ENCODE measurements at places on chromosomes 11 and 22.
A peak's percentile ranks its signal among the peaks of the same experiment; 100 is the strongest.

- no peak for DNase-seq
These were observed 1.4 kb downstream of the SLC25A22 start for GRCh38 chr11:796565-797295.

DNA sequence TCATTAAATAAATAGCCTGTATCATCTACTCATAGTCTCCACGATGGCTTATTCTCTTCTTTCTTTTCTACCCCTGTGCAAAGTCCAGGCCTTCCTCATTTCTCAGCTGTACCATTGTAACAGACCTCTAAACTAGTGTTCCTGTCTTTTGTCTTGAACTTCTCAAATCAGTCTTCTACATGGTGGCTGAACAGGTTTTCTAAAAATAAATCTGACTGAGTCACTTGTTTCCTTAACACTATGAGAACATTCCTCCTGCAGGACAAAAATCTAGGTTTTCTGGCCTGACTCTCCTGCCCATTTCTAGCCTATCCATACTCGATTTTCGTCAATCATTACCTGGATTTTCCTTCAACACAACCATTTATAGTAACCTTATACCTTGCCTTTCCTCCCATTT, 1080.8 kb upstream of the TENM4 start:
- no peak for DNase-seq

DNA sequence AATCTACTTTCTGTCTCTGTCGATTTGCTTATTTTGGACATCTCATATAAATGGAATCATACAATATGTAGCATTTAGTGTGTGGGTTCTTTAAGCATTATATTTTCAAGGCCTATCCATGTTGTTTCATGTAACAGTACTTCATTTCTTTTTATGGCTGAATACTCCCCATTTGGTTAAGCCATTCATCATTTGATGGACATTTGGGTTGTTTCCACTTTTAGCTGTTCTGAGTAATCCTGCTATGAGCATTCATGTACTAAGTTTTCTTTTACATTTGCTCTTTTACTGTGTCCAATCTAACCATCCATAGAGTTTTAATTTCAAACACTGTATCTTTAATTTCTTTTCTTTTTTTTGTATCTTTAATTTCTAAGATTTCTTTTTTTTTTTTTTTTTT, 55.6 kb upstream of the SPTBN2 start:
- no peak for DNase-seq

- DNase-seq = peak; percentile 21
These were observed 69.1 kb downstream of the CTTN start for GRCh38 chr11:70467201-70468085.

DNA sequence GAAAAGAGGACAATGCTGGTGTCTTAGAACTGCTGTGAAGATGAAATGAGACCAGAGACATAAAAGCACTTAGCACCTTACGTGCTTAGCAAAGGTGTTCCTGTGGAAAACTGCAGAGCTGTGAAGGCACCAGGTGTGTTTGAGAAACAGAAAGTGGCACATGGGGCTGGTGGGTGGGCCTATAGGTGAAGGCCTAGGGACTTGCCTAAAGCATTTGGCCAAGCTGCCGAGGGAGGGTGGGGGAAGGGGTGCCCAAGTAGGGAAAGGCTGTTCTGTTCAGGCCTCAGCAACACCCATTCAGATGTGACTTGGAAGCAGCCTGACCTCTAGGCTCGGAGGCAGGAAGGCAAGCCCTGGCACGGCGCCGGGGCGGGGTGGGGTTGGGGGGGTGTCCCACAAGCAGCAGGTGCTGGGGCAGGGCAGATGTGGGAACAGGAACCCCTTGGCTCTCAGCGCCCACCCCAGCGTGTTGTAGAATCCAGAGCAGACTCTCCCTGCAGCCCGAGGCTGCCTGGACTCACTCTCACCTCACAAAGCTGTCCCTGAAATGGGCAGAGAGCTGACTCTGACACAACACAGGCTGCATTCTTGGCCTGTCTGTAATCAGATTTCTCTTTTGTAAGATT, 366.7 kb upstream of the NARS2 start:
- DNase-seq = no peak

GRCh38 chr11:65778901-65779668, 1.7 kb downstream of the AP5B1 start:
- no peak for DNase-seq

GRCh38 chr22:28112548-28113043, 193.5 kb upstream of the PITPNB start:
- no peak for DNase-seq

GRCh38 chr11:19218216-19218615, 16.4 kb upstream of the CSRP3 start:
- DNase-seq = no peak

DNA sequence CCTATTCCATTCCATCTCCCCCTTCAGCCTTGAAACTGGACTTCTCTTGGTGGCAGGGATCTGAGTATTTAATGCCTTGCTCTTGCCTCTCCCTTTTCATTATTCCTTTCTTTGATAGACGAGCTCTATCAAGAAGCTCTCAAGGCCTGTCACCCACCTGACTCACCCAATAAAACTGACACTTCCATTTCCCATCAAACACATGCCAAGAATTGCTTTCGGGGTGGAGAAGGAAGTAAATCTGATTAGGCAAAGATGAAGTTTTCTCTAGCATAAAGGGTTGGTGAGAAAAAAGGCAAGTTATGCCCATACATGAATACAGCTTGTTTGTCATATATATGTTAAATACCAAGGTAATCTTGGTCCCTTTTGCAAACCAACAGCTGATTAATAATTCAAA, 34.9 kb upstream of the MYEOV start:
- DNase-seq = no peak

DNA sequence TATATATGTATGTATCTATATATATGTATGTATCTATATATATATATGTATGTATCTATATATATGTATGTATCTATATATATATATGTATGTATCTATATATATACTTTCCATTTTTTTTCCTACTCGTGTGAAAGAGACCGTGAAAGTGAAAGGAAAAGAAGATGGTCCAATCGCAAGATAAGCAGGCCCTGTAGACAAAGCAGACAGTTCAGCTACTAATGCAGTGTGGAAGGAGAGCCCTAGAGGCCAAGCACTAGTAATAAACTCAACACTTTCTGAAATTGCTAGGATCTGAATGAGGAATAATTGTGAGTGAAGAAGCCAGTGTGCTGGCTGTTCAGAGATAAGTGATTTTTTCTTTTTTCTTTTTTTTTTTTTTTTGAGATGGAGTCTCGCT, 47.2 kb downstream of the MCHR1 start:
- no peak for DNase-seq

DNA sequence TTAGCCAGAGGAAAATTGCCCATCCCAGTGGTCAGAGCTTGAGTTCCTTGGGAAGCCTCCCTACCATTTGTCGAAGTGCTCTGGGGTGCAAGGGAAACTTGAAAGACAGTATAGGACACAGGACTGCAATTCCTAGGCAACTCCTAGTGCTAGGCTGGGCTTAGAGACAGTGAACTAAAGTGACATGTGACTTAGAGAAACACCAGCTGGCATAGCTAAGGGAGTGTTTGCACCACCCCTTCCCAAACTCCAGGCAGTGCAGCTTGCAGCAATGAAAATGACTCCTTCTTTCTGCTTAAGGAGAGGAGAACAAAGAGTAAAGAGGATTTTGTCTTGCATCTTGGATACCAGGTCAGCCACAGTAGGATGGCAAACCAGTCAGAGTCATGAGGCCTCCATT, 388.0 kb downstream of the DYNC2H1 start:
- DNase-seq = no peak

DNA sequence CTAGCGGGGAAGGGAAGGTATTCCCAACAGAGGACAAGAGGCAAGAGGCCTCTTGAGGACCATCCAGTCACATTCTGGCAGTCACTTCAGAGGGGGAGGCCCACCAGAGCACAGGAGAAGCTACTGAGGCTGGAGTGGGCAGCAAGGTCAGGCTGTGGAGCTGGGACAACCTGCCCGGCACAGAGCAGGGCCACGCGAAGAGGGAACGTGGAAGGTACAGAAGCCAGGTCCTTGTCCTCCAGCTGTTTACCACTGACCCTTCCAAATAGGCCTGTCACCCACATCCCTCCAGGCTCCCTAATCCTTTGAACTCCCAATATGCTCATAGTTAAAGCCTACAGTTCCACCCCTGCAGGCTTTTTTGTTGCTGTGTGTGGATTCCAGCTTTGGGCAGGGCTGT, 76.9 kb downstream of the IGLL1 start:
- DNase-seq = no peak

GRCh38 chr22:29816980-29817379, 21.1 kb downstream of the ASCC2 start:
- no peak for DNase-seq

DNA sequence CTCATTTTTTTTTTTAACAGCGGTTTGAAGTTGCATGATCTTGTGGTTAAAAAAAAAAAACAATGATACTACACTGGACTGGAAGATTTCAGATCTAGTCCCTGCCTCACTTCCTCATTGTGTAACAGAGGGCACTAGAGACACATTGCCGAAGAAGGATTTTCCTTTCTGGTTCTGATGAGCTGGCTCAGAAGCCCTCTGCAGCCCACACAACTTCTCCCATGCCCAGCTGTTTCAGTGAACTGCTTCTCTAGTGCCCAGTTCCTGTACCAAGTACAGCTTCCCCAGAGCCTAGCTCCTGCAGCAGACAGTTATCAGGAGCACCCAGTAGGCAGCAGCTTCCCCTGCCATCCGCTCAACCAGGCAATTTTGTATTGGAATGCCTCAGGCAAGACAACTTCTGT, 29.5 kb upstream of the ANO5 start:
- DNase-seq = no peak

- DNase-seq = no peak
These were observed 15.3 kb downstream of the POU2AF2 start for GRCh38 chr11:111260811-111261210.

- DNase-seq = no peak
These were observed 69.1 kb upstream of the ADORA2A start for GRCh38 chr22:24358105-24358836.

GRCh38 chr22:42608823-42609361, 5.8 kb downstream of the POLDIP3 start:
- DNase-seq = no peak

- DNase-seq = no peak
These were observed 18.6 kb upstream of the MCHR1 start for GRCh38 chr22:40660730-40661129.

DNA sequence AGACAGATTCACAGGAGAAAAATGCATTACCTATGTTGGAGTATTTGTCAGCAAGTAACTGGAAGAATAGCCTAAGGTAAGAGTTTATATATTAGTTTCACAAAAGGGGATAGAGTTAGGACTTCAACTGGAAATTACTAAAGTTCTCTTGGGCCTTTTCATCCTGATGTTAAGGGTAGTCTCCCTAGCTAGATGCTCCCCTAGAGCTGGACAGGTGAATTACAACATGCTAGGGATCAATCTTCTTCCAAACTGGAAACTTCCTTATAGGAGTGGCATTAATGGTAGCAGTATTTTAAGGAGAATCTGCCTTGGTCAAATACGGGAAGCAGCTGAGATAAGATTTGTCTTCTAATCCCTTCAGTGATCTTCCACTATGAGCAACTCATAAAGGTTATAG, 632.8 kb upstream of the RAG2 start:
- no peak for DNase-seq

DNA sequence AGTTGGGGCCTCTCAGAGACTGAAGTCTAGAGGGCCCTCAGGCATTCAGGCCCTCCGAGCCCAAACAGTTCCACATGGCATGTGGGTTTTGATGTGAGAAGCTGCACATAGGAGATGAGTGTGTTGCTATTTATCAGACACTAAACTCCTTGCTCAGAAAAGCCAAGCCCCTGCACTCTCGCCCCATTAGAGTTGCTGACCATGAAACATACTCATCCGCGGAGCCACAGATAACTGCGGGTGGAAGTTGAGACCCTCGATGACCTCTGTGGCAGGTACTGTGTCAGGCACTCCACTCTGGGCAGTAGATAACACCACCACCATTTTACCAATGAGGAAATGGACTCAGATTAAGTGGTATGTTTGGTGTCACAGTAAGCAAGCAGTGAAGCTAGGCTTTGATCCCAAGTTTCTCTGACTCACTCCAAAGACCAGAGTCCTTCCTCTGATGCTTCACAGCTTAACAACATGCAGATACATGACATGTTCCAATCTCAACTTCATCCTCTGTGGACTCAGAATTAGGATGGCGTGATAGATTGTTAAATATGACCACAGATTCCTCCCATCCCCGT, 202.1 kb downstream of the ADAMTS15 start:
- no peak for DNase-seq

GRCh38 chr11:108196901-108197300, 25.5 kb downstream of the NPAT start:
- no peak for DNase-seq

DNA sequence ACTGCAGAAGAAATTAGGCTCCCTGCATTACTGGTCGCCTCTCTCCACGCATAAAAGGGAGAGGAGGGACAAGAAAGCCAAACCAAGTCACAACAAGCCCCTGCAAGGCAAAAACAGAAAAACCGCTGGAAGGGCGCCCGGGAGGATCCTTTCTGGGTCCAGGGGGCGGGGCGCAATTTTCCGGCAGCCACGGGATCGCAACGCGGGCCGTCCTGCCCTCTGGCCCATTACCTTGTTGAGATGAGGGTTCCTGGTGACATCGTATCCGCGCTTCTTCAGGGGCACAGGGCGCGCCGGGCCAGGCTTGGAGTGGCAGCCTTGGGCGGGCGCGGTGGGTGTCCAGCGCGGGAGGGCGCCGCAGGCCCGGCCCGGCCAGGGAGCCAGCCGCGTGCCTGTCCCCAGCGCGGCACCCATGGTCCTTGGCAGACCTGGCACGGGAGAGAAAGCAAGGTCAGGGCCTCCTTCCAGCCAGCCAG, 847 bp downstream of the ME3 start:
- DNase-seq = peak; percentile 28

DNA sequence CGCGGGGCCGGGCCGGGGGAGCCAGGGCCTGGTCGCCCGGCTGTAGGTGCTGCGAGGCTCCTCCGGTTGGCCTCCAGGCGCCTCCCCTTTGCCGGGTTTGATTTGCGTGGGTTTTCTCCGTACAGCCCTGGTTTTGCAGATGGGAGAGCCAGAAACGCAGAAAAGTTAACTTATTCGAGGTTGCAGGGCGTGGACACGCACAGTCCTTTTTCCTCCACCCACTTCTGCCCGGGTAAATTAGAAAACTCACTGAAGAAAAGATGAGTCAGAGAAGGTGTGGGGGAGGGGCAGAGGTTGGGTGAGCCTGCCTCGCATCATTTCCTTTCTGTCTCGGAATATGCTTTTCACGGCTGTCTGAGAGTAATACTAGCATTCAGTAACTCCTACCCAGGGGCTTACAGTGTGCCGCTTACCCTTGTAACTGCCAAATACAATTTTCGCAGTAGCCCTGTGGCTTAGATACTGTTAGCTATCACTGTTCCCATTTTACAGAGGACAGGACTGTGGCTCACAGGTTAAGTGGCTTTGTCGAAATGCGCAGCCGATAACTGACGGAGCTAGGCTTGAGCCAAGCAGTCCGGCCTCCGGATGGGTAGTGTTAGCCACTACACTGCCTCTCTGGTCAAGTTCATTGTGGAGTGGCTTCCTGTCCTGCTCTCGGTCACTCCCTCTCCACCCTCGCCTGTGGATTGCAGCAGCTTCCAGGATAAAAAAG, 812 bp downstream of the FADD start:
- peak; percentile 35 for DNase-seq

GRCh38 chr11:96113193-96113681, 189.3 kb upstream of the MTMR2 start:
- no peak for DNase-seq

- DNase-seq = no peak
These were observed 89.8 kb downstream of the PIWIL4 start for GRCh38 chr11:94656968-94657367.

All from NCI-H774 (cell line).